Myocyte (in vitro differentiated cells): ENCODE measurements at places on chromosomes 5 and 9.
A peak's percentile ranks its signal among the peaks of the same experiment; 100 is the strongest.

- DNase-seq, result no peak
Observed at GRCh38 chr5:145960166-145960565, 23.8 kb downstream of the SH3RF2 start.

GRCh38 chr9:74001382-74001781 is 495.8 kb upstream of the RORB start:
- DNase-seq, result no peak

DNA sequence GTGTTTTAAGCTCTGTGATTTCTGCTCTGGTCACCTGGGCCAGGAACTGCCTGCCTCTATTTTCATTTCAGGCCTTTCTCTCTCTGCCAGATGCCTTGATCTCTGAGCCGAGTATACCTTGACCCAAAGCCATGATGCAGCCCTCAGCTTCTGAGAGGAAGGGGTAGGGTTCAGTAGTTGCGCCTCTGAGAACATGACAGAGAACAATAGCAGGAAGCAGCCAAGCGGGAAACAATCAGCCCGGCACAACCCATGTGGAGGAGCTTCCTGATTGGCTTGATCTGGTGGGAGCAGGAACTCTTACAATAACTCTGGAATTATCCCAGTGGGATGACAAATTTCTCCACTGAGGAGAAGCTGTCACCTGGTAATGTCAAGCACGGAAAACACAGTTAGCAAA is 127.4 kb downstream of the PALM2AKAP2 start:
- DNase-seq, result no peak

DNA sequence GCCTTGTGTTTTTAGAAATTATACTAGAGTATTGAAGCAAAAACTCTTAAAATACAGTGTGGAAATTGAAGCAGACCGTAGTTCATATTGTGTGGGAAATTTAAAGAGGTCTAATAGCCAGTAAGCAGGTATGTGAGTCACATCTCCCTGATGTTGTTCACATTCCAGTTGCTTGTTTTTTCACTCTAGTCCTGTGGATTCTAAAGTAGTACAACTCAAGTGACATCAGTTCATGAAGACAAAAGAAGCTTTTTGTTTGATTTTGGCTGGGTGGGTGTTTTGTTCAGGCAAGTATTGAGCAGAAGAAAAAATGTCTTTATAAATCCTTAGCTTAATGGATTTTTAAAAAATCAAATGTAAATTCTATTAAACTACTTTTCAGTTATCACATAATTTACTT is 216.2 kb downstream of the MAN2A1 start:
- DNase-seq, result no peak

- DNase-seq, result peak; percentile 13
Observed at GRCh38 chr5:11139217-11139865, 378.3 kb upstream of the DAP start.

DNA sequence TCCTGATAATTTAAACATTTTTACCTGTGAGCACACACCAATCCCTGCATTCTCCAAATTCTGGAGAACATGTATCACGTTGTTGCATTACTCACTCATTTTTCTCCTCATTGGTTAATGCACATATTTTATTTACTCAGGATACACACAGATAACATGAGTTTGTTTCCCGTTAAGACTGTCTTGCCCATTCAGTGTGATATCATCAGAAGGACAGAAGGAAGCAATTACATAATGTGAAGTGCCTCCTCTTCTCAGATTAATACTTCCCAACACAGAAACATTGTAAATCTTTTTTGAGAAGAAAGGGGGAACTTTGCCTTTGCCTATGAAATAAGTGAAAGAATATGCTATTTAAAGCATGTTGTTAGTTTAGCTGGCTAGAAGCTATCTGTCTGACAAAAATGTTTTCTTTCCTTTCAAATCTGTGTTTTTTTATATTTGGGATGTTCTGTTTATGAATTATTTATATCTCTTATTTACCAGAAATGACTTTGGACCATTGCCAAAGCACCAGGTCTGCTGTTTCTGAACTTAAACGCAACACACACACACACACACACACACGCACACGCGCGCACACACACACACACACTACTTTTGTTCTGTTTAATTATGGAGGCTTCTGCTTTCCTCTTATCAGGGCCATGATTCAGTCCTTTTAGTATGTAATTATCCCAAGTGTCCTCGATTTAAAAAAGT is 186.5 kb downstream of the CHSY3 start:
- DNase-seq, result no peak

GRCh38 chr9:101586651-101587050 is 8.1 kb downstream of the PPP3R2 start:
- no peak for DNase-seq

DNA sequence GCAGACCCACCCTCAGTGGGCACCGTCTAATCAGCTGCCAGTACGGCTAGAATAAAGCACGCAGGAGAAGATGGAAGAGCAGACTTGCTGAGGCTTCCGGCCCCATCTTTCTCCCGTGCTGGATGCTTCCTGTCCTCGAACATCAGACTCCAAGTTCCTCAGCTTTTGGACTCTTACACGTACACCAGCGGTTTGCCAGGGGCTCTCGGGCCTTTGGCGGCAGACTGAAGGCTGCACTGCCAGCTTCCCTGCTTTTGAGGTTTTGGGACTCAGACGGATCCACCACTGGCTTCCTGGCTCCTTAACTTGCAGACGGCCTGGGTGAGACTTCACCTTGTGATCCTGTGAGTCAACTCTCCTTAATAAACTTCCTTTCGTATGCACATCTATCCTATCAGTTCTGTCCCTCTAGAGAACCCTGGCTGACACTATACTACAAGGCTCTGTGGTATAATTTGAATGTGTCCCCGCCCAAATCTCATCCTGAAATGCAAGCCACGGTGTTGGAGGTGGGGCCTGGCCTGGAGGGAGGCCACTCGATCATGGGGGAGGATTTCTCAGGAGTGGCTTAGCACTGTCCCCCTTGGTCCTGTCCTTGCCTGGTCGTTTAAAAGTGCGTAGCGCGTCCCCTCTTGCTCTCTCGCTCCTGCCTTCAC is 31.1 kb upstream of the NRARP start:
- no peak for DNase-seq

DNA sequence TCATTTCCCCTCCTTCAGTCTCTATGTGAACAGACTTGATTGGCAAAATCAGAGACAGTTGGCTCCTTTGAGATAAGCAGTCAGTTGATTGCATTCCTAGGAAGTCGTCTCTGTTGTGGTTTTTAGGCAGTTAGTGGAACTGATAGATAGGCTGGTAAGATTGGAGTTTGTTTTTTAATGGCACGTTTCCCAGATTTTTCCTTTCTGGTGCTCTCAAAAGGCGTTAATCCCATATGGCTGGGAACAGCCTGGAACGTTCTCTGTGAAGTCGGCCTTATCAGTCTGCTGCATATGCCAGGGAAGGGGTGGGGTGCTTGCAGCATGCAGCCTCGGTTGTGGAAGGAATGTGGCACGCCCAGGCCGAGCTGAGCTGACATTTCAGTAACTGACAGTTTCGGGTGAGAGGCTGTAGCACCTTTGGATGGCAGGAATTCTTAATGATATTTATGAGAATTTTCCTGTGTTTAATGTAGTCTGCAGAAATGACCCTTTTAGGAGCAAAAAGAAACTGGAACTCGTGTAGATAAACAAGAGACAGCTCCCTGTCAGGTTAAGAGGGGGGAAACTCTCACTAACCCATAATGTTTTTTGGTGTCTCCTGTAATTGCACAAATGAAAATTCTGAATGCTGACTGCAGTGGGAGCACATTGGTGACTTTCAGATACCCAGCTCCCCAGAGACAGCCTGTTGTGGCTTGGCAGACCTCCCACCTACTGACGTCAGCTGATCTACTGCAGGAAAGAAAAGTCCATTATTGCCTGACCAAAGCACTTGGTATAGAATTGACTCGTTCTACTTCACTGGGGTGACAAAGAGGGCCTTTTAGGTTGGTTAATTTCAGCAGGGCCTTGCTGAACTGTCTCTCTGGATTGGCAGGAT is 6.3 kb downstream of the SPTAN1 start:
- DNase-seq, result peak; percentile 81

DNA sequence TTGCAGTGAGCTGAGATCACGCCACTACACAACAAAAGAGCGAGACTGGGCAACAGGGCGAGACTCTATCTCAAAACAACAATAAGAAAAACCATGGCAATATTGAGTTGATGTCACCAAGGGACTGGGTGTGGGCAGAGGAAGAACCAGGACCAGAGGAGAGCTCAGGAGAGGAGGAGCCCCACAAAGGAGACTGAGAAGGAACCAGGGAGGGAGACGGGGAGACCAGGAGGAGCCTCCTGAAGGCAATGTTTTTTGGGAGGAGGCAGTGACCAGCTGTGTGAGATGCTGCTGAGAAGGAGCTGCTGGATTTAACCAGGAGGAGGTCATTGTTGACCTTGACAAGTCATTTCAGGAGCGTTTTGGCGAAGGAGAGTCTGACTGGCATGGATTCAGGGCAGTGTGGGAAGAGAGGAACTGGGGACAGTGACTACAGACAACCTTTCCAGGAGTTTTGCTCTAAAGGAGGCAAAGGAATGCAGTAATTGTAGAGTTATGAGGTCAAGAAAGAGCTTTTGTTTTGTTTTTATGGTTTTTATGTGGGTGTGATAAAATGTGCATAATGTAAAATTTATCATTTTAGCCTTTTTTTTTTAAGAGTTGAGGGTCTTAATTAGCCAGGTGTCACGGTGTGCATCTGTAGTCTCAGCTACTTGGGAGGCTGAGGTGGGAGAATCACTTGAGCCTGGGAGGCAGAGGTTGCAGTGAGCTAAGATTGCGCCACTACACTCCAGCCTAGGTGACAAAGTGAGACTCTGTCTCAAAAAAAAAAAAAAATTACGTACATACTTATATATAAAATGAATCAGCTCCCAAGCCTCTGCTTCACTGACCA is 17.9 kb downstream of the TRUB2 start:
- no peak for DNase-seq

DNA sequence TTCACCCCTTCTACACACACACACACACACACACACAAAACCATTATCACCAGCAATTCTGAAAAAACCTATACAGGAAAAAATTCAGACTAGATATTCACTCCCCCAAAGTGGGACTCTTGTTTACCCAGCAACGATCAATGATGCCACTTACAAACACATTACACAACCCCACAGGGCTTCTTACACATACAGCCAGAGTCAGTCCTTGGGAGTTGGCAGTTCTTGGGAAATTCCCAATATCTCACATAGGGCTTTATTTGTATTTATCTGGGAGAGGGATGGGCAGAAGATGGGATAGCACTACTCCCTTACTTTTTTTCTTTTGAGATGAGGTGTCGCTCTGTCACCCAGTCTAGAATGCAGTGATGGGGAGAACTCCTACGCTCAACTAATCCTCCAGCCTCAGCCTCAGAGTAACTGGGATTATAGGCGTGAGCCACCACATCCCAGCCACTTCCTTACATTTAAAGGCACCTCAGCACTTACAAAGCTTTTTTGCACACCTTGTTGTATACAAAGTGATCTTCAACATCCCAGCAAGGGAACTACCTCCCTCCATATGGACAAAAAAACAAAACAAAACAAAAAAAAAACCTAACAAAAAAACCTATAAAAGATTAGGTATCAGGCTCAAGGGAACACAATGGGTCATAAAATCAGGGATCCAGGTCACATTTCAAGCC is 168.4 kb downstream of the TSSK1B start:
- no peak for DNase-seq

DNA sequence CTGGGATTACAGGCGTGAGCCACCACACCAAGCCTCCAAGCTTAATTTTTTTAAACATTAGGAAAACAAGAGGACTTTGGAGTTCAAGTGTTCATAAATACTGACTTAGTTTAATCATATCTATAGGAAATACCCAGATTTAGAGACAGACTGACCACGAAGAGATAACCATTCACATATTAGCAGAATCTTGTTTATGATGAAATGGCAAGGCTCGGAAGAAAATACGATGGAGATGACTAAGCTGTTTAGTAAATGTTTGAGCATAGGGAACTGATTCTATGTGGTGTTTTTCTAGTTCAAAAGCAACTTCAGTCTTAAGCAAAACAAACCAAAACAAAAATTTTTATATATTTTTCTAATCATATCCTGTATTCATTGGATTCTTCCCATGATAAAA is 13.5 kb upstream of the TUSC1 start:
- DNase-seq, result no peak

DNA sequence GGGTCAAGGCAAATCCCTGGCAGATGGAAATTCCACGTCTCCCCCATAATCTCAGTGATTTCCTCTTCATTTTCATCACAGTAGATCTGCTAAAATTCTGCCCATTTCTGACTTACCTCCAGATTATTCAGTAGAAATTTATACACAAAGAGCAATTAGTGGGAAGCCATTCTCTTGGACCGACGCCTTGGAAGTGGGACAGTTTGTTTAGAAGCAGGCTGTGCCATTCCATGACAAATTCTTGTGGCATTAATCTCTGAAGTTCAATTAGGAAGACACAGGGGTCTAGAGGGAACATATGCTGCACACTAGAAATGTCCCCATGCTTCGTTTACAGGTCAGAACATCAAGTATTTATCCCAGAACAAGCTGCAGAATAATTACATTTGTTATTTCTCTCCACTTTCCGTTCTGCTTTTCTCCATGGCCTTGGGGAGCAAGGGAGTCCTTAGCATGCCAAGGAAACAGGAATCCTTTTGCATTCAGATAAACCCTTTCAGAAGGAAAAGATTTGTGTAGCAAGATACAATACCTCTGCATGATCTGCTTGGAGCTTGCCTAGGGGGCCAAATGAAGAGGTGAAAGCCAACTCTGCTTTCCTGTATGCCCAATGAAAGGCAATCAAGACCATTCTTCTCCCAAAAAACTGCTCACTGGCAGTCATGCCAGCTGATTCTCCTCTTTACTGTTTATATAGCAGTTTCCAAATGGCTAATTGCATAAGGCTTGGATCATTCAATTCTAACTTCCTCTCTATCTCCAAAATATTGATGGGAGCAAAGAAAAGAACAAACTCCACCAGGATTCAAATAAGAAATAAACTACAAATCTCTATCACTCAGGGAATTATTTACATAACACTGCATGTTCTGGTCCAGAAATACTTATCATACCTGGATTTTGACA is 2.5 kb upstream of the PRKACG start:
- no peak for DNase-seq

DNA sequence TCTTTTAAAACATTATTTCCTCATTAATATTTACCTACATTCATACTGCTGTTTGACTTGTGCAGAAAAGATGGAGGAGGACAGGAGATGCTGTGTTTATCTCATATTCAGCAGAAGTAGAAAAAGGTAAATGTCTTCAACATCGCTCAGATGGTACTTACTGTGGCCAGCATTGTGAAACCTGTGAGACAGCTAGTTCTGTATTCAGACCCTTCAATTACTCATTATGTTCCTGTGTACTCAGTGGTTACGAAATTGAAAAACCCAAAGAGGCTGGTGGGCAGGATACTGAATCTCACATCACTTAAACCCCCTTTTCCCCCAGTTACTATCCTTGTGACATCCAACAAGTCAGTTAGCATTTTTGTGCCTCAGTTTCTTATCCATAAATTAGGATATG is 216.0 kb downstream of the KDM4C start:
- DNase-seq, result no peak

DNA sequence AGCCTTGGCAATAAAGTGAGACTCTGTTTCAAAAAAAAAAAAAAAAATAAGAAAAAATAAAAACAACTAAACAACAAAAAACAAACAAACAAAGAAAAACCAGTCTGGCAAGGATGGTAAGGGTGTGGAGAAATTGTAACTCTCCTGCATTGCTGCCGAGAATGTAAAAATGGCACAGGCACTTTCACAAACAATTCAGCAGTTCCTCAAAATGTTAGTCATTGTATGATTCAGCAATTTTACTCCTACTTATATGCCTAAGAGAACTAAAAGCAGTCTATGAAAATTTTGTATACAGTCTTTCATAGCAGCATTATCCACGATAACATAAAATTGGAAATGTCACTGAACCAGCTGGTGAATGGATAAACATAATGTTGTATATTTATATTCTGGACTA is 280.4 kb downstream of the CDH9 start:
- no peak for DNase-seq

- DNase-seq, result no peak
Observed at GRCh38 chr9:125146247-125146646, 2.9 kb upstream of the SCAI start.
